ENCODE measurements at places on chromosomes 11 and 22. TPM values are rescaled to one million over a fixed set of nuclear protein-coding genes. Genes with fewer than 3 reads are reported as not detected.

SLC22A12 gene
- total RNA-seq: not detected

THY1 gene
- total RNA-seq: 43.3 TPM

MRTFA gene
- 16.7 TPM for total RNA-seq

CLMP gene
- total RNA-seq: 59.4 TPM

BTBD18 gene
- total RNA-seq: not detected

SELENOH gene
- total RNA-seq: 127 TPM

CHRDL2 gene
- 0.44 TPM for total RNA-seq

SYT7 gene
- total RNA-seq: 15.5 TPM

DNA sequence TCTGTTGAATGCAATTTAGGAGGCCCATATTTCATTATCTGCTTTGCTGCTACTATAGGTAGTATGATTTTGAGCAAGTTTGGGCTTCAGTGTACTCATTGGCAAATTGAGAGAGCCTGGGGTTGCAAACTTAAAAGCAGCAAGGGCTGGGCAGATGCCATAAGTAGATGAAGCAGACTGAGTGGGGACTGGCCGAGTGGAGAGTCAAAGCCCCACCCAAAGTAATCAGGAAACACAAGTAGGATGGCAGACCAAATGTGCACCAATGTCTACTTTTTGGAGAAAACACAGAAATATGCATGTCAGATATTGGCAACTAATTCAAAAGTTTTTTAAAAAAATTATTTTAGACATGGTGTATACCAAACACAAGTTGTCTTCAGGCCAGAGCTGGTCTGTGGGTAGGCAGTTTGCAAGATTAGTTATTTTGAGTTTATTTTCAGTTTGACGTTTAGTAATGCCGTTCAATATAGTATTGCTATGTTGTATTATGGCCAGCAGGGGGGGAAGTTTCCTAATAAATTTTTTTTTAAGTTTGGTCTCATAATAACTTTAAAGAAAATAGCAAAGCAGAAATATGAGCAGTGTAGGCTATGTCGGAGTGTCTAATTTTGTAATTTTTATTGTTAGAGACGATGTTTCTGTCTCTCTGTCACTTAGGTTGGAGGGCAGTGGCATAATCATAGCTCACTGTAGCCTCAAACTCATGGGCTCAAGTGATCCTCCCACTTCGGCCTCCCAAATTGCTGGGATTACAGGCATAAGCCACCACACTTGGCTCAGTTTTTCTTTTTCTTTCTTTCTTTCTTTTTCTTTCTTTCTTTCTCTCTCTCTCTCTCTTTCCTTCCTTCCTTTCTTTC, 105.1 kb downstream of the HIPK3 start:
- DNase-seq: peak; percentile 74

GRCh38 chr11:123069908-123070821, 8.2 kb upstream of the HSPA8 start:
- no peak for DNase-seq

- no peak for DNase-seq
Observed at GRCh38 chr11:8059571-8060011, 21.4 kb upstream of the TUB start.

GRCh38 chr22:20106205-20106848, 9.6 kb upstream of the RANBP1 start:
- DNase-seq: no peak

- peak; percentile 75 for DNase-seq
Observed at GRCh38 chr22:23520863-23521440, 59.1 kb downstream of the IGLL1 start.

GRCh38 chr11:116415095-116415494, 357.7 kb downstream of the BUD13 start:
- peak; percentile 33 for DNase-seq

- peak; percentile 38 for DNase-seq
Observed at GRCh38 chr11:43245466-43245865, 66.3 kb upstream of the API5 start.

DNA sequence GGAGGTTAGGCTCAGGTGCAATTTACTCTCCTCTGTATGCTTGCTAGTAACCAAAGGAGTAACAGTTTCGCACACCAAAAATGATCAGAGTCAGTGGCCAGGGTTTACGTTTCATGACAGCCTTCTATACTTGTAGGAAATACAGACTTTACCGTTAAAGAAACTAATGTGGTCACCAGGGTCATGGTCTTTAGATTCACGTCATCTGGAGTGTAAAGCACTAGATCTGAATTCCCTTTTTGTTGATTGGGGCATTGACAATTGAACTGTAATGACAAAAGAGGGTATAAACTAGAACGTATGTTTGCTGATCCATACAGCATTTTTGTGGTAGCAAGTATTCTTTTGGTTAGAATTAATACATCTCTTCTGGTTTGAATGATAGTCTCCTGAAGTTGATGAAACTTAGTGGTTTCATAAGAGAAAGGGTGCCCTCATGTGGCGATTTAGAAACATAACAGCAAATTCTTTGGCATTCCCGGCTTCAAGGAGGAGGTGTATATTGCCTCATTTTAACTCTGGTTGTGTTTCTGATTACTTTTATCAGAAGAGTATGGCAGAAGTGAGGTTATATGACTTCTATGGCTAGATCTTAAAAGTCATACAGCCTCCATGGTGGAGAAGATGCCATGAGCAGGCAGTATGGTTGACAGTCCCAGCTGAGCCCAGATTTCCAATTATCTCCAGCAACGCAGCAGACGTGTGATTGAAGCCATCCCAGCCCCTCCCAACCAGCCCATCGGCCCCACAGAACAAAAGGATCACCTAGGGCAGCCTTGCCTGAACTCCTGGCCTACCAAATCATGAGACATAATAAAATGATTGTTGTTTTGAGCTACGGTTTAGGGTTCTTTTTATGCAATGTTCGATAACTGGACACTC, 35.1 kb downstream of the MMP7 start:
- peak; percentile 87 for DNase-seq

- no peak for DNase-seq
Observed at GRCh38 chr11:1948389-1948788, 1.3 kb downstream of the MRPL23 start.

- DNase-seq: no peak
Observed at GRCh38 chr11:76823481-76824028, 37.2 kb upstream of the ACER3 start.

DNA sequence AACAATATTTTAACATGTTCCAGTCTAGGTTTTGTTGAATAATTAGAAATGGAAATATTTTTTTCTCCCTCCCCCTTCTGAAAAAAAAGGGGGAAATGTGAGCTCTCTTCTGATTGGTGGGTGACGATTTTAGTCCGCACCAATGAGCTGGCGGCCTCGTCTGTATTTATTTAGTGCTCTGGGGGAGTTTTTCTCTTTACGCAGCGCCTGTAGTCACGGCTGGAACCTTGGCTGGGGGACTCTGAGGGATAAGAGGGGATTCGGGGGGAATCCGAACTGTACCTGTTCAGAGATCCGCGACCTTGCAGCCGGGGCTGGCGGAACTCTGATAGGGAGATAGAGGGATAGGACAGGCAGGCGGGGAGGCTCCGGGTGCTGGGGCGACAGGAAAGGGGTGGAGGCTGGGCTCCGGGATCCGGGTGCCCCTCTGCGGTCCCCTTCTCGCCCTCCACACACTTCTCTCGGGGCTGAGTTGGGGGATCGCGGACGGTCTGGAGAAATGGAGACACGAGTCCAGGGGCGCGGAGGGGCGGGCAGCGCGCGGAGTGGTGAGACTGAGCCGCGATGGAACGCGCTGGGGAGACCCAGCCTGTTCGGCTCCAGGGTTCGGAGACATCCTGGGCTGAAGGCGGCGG, 99.7 kb upstream of the HSD17B12 start:
- DNase-seq: no peak

DNA sequence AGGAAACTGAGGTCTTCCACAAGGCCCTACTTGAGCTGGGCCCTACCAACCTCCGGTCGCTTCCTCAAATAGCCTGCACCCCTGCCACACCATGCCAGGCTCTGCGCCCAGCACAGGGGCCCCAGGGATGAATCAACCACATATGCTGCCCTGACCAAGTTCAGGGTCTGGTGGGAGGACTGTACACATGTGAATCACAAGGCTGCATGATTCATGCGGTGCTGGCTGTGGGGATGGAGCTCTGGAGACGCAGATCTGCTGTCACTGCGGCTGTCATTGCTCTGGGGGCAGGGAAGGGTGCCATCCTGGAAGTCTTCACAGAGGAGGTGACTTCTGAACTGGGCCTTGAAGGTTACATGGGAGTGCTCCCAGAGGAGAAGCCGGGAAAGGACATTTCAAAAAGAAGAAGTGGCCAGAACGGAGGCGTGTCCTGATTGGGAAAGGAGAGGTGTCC, 21.5 kb downstream of the CYTH4 start:
- peak; percentile 73 for DNase-seq

DNA sequence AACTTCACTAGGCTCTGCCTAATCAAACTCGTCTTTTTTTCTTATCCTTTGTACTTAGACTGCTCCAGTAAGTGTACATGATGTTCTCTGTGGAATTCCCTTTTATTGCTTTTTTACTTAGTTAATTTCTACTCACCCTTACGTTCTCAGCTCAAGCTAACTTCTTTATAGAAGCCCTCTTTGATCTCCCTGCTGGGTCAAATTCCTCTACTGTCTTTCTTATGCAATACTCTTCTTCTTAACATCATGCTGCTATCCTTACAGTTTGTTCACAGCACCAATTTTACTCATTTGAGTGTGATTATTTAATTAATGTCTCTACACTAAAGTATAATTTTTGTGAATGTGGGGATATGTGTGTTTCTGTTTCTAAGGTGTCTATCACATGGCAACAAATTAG, 498.3 kb downstream of the CNTN5 start:
- DNase-seq: no peak

DNA sequence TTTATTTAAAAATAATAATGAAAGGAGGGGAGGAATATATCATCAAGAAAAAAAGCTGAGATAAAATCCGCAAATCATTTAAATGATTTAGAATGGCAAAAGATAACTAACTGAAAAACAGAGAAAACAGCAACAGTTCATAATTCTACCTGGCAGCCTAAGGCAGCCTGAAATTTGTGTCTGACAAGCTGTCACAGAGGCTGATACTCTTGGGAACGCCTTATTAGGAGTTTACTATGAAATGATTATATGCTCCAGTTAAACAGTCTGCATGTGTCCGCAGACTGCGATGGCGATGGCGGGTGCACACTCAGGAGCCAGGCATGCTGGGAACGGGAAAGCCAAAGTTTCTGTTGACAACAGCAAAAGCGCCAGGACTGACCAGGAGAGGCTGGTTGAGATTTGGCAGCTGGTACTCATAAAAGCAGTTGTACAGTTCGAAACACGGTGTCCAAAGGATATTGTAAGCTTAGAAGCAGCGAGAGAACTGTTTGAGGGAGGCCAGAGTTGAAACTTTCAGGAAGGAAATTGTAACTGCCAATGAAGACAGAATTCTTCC, 172.9 kb upstream of the MPPED2 start:
- no peak for DNase-seq

GRCh38 chr11:22558664-22559063, 67.0 kb downstream of the FANCF start:
- DNase-seq: no peak

GRCh38 chr11:66327171-66328030, 8.8 kb downstream of the RIN1 start:
- DNase-seq: peak; percentile 56

DNA sequence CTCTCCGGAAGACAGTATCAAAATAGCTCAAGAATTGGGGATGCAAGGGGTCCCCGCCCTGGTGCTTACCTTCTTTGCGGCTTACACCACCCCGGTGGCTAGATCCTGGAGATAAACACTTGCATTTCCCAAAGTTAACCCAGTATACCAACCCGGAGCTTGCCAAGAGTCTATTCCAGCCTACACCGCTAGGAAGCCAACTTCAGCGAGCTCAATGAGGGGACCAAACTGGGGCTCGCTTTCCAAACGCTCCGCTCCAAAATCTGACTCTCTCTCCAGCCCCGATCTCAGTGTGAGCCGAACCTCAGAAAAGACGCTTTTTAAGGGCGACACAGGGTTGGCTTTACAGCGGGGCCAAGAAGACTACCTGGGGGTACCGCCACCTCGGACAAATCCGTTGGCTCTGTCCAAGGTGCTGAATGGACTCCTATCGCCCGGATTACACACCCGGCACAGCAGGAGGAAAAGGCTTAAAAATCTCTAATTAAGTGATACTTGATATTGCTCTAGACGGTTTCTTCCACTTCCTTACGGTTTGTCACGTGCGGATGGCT, 20.1 kb upstream of the BDNF start:
- DNase-seq: peak; percentile 86

DNA sequence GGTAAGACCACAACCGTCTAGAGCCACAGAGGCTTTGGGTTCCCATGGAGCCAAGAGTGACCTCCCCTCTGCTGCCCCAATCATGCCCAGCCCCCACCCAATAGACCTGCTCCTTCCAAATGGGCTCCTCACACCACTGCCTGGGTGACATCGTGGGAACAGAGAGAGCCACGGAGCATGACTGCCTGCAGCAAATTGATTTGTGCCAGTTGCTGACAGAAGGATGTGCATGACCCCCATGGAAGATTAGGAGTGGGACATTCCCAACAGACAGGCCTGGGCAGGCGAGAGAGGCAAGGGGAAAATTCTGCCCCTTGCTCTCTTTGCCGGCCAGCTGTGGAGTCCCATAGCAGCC, 88.5 kb downstream of the TENM4 start:
- no peak for DNase-seq
